ENCODE measurements at places on chromosomes 2 and 18.
A peak's percentile ranks its signal among the peaks of the same experiment; 100 is the strongest.

GRCh38 chr2:119808516-119809147 lies 48.9 kb downstream of the PTPN4 start:
- no peak for DNase-seq

- DNase-seq, result no peak
Measured at GRCh38 chr2:31236433-31237205, 2.7 kb downstream of the EHD3 start.

- DNase-seq, result peak; percentile 5
Measured at GRCh38 chr2:209663656-209664055, 108.0 kb upstream of the UNC80 start.

DNA sequence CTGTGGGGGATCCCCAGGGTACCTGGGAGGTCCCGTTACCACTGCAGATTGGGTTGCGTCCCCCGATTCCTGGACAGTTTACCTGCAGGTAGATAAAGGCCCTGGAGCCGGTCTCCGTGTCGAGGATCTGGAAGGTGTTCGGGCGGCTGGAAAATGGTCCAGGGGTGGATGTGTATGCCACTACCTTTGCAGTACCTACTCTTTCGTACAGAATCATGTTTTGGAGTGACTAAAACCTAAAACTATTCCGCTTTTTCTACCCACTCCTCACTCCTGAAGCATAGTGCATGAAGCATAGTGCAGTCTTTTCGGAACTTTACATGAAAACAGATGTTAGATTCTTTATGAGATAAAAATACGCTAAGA lies 418 bp downstream of the WDR75 start:
- DNase-seq, result peak; percentile 3

GRCh38 chr2:29372185-29372584 lies 257.0 kb downstream of the CLIP4 start:
- DNase-seq, result peak; percentile 29

DNA sequence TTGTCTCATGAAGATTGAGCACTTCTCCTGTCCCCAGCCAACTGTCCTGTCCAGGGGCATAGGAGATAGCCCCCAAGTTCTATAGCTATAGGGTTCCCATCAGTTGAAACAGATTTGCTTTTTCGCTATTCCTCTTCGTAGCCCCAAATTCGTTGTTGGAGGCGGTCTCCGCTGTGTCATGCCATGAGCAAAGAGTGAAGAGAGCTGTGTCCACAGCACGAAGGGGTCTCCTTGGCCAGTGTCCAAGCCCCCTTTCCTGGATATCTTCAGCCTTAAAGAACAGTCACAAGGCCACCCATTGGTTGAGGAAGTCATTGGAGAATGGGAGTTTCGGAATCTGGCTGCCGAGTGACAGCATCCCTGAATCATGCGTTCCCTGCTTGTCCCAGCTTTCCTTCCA lies 21.0 kb downstream of the IGFBP5 start:
- no peak for DNase-seq

DNA sequence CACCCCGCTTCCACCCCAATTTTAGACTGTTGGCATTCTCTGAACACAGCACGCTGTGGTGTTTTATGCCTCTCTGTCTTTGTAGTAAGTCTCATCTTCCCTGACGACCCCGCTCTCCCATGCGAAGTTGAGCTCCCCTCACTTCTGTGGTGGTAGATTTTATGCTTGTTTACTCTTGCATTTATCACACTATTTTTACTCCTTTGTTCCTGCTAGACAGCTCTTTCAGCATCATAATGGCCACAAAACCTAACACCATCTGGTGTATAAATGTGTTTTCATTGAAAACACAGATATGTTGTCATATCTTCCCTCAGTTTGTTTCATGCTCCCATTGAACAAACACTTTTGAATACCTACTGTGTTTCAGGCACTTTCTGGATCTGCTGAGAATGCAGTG lies 57.1 kb downstream of the PKP4 start:
- no peak for DNase-seq

- peak; percentile 49 for DNase-seq
Measured at GRCh38 chr2:220504938-220505503, 877.6 kb downstream of the SLC4A3 start.

DNA sequence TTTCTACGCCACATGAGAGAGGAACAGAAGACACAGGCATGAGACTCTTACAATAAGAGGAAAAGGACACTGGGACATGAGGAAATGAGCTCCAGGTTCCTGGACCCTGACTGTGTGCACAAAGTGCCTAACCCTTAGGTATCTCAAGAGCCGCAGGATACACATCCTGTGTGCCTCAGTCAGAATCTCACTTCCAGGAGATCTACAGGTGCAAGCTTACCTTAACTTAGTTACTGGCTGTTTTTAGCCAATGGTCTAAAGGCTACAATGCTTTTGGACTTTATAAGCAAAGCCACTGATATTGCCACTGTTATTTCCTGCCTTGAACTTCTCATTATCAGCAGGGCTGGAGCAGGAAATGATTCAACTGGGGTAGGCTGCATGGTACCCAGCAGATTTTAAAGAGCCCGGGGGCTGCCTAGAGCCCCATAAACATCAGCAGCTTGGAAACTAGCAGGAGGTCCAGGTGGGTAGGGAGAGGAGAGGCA lies 254.4 kb downstream of the ZNF521 start:
- no peak for DNase-seq
